ENCODE measurements at places on chromosomes 16 and 17.

- no peak for DNase-seq
Measured at GRCh38 chr16:25013751-25014499, 1.2 kb downstream of the ARHGAP17 start.

DNA sequence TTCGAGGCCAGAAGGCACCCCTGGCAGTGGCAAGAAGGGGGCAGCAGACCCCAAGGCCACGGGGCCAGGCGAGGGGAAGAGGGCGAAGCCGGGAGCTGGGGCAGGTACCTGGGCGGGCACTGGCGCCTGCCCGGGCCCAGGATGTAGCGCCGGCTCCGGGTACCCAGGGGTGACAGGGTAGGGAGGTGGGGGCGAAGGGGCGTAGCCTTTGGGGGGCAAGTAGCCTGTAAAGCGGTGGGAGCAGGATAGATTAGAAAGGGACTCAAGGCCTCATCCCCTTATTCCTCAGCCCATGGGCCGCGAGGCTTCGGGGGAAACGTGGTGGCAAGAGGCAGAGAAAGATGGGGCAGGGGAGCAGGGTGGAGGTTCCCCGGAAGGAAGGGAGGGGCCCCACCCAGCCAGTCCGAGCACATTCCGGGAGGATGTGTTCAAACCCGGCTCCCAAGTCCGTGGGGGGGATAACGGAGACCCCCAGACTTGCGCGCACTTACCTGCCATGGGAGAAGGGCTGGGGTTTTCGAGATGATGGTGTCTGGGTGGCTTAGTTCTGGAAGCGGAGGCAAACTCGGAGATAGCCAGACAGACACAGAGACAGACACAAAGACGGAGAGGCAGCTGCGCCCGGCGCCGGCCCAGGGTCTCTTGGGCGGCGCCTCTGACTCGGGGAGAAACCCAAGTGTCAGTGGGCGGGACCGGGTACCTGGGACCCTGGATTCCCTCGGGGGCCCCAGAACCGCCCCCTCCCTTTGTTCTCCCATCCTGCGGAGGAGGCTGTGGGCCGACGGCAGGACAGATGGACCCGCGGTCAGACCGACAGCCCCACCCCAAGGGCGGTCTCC, 493 bp downstream of the PLSCR3 start:
- DNase-seq = peak; percentile 74

GRCh38 chr17:73924114-73924908, 279.2 kb upstream of the RPL38 start:
- DNase-seq = no peak

DNA sequence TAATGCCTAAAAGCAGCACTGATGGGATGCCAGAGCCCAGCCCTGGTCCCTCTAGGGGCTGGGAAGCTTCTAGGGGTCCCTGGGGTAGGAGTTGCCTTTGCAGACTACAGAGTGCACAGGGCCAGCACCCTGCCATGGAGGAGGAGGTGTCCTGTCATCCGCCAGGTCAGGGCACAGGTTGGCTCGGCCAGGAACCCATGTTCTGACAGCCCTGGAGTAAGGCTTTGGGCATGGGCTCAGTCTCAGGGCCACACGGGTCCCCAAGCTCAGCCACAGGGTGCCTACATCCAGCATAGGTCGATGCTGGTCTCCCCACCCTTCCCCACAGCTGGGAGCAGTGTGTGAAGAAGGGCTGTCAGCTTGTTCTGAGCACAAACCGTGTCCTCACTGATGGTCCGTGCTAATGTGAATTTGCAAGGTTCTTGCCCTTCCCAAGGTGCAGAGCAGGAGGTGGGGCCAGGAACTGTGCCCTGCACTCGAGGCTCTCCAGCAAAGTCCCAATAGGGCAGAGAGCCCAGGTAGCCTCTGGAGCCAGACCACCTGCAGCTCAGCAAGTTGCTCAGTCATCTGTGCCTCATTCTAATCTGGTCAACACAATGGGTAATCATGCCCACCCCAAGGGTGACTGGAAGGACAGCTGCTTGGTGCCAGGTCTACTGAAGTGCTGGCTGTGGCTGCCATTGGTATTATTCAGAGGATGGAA, 72.8 kb downstream of the AMFR start:
- no peak for DNase-seq

GRCh38 chr17:41547921-41548843, 20.1 kb upstream of the KRT19 start:
- DNase-seq = no peak
